ENCODE measurements at places on chromosomes 7 and 10. TPM values are rescaled to one million over a fixed set of nuclear protein-coding genes. Genes with fewer than 3 reads are reported as not detected.

The GIMAP4 gene
- total RNA-seq = 3.4 TPM

The DHTKD1 gene
- 21.7 TPM for total RNA-seq

The ITPRID1 gene
- 0.28 TPM for total RNA-seq

The EPHA1 gene
- 79.0 TPM for total RNA-seq

The ACHE gene
- total RNA-seq = 0.44 TPM

The GNAI1 gene
- total RNA-seq = 31.5 TPM

The FFAR4 gene
- total RNA-seq = 0.16 TPM

The LIPF gene
- not detected for total RNA-seq

The NYAP1 gene
- total RNA-seq = 0.16 TPM

The C10orf67 gene
- total RNA-seq = 0.08 TPM

The TRPV5 gene
- not detected for total RNA-seq

The MSMB gene
- total RNA-seq = 0.64 TPM

The THSD7A gene
- total RNA-seq = 1.00 TPM

The PLOD3 gene
- total RNA-seq = 10.6 TPM

The PDK4 gene
- 1.5 TPM for total RNA-seq

The CLCN1 gene
- total RNA-seq = 0.68 TPM

The CAMK2B gene
- total RNA-seq = 1.1 TPM
